ENCODE measurements at places on chromosomes 1 and 21. TPM values are rescaled to one million over a fixed set of nuclear protein-coding genes. Genes with fewer than 3 reads are reported as not detected.

DNA sequence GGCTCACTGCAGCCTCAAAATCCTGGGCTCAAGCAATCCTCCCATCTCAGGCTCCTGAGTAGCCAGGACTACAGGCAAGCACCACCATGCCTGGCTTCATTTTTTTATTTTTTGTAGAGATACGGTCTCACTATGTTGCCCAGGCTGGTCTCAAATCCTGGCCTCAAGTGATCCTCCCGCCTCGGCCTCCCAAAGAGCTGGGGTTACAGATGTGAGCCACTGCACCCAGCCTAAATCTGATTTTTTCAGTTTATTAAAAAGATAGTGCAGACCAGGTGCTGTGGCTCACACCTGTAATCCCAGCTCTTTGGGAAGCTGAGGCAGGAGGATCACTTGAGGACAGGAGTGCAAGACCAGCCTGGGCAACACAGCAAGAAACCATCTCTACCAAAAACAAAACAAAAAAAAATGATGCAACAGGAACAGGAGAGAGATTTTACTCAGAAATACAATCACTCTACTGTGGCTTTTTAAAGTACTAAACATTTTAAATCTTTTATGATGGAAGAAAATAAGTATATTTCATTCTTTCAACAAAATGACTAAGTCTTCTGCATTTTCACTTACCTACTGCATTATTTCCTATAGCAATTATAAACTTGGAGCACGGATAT, 1.9 kb downstream of the PSMG1 start:
- no peak for DNase-seq

Gene A3GALT2
- polyA plus RNA-seq = not detected

- DNase-seq = no peak
These were observed 8.7 kb downstream of the DNAJC6 start for GRCh38 chr1:65317866-65318653.

DNA sequence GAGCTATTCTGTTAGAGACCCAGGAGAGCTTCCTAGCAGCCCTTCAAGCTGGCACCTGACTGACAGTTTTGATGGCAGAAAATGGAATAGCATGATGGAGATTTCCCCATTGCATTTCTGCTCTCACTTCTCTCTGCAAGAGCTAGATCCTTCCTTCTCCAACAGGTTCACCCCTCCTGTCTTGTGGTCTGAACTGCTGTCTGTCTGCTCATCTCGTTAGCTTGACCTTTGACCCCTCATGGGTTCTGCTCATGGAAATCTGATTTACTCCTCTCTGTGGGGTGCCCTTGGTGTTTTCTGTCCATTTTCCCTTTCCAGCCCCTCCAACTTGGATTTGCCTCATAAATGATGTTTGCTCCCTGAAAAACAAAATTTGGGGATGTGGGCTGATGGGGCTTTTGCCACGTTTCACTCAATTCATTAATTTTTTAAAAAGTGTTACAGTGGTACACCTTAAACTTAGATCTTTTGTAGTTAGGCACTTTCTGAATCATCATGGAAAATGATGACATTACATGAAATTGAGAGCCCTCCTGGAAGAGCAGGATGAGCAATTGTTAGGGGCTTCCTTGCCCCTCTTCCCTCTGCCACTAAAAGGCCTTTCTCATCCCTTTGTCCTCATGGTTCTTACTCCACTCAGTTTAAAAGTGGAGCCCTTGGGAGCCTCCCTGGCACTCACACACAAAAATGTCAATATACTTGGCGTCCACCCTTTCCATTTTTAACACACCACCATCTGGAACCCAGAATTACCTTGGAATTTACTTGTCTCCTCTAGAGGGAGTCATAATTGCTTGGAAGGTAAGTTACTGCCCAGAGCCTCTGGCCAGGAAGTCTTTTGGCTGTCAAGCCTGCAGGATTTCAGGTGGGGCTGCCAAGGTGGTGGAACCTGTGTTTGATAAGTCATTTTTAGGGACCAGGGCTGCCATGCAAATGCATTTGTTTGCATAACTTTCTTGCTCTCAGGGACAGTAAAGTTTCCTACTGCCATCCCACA, 31.9 kb upstream of the IL19 start:
- no peak for DNase-seq

Gene SLC37A1
- polyA plus RNA-seq = 14.1 TPM

GRCh38 chr1:229860926-229861325, 206.1 kb upstream of the GALNT2 start:
- DNase-seq = no peak

Gene TFF3
- 16.5 TPM for polyA plus RNA-seq

- DNase-seq = peak; percentile 79
These were observed 39.5 kb upstream of the CASZ1 start for GRCh38 chr1:10835822-10836421.

Gene SYPL2
- 2.8 TPM for polyA plus RNA-seq

DNA sequence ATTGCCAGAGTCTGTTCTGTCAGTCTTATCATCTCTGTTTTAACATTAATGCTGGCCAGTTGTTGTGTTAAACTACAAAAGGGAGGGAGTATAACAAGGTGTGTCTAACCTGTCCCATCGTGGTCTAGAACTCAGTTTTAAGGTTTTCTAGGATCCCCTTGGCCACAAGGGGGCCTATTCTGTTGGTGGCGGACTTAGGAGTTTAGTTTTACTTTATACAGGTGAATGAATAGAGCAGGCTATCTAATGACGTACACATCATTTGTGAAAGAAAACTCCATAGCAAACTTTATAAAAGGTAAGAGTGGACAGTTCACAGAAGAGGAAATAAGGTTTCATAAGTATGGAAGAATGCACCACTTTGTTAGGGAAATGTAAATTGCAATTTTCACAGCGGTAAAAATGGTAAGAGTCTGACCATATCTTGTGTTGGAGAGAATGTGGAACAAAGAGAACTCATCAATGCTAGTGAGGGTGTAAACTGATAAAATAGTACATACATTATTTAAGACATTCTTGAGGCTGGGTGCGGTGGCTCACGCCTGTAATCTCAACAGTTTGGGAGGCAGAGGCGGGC, 2.5 kb upstream of the ATF6 start:
- no peak for DNase-seq

DNA sequence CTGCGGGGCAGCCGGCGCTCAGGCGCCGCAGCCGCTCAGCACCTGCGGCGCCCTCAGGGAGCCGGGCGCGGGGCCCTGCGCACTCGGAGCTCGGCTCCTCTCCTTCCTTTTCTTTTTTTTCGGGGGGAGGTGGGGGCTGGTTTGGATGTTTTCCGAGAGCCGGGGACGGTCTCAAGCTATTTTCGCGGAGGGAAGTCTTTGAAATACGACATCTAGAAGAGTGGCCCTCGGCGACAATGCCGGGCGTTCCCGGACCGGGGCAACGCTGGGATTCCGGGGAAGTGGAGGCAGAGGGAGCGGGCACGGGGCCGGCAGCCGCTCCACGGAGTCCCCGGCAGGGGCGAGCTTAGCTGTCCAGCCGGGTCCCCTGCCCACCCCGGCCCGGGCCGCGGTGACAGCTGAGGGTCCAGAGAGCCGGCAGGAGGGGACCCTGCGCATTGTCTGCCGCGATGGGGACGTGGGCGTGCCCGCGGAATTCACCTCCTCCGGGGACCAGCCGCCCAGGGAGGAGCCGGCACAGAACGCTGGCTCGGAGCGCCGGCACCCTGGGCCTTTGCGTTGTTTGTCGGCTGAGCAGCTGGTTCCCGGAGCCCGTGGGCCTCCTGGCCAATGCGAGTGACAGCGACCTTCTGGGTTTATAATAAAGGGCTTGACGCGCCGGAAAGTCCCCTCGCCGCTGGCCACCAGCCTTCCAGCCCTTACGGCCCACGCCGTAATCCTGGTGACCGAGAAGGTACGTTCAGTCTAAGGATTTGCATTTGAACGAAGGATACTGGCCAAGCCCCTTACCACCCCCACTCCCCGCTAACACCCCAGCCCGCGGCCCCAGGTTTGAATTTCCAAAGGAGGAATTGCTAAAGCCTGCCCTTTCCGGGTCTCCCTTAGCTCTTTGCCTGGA, 582 bp downstream of the SLC37A1 start:
- peak; percentile 85 for DNase-seq

DNA sequence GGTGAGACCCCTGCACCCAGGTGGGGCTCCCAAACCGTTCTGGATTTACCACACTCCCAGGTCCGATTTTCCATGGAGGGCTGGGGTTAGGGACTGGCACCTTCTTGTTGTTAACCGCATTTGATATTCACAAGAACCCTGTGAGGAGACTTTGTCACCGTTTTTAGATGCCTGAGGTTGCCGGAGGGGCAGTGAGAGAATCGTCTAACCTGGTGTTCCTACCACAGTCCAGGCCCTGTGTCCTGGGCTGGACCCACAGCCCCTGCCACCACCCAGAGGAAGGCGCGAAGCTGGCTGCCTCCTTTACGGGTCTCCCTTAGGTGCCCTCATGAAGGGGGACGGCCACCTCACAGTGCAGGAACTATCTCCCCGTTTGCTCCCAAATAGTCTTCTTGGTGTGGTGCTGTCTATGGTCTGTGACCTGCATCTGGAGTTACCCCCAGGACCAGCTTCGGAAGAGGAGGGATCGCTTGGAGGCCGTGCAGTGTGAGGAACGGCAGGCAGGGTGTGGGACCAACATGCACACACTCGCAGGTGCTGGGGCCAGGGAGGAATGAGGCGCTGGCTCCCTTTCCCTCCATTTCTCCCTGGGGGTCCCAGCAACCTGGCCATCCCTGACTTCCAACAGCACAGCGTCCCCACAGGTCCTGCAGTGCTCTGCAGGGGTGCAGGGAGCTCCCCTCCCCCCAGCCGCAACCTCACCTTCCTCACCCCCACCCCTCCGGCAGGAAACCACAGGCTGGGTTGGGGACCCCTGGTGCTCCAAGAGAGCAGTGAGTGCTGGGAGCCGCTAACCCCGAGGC, 7.0 kb downstream of the SIM2 start:
- no peak for DNase-seq

GRCh38 chr1:181986907-181987305, 74.6 kb downstream of the ZNF648 start:
- DNase-seq = no peak

GRCh38 chr1:108200687-108201051, 526 bp upstream of the SLC25A24 start:
- DNase-seq = peak; percentile 21

- no peak for DNase-seq
These were observed 35.9 kb downstream of the BCL9 start for GRCh38 chr1:147577033-147577773.

Gene ITLN1
- 15.1 TPM for polyA plus RNA-seq

DNA sequence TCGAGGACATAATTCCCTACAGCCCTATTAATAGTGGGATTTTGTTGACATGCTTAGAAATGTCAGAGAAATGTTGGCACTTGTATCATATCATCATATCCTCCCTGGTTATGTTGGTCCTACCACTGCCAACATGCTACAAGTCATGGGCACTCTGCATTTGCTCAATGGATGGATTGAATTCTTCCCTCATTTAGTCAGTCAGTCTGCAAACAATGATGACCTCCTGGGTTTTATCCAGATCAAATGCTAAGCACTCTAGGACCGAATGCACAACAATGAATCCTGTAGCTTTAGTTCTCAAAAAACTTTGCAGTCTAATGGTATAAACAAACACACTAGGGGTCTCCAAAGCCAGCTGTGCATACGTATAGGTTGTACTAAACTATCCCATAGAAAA, 357.2 kb upstream of the DPYD start:
- no peak for DNase-seq
